ENCODE measurements at places on chromosomes 4 and X. TPM values are rescaled to one million over a fixed set of nuclear protein-coding genes. Genes with fewer than 3 reads are reported as not detected.

DNA sequence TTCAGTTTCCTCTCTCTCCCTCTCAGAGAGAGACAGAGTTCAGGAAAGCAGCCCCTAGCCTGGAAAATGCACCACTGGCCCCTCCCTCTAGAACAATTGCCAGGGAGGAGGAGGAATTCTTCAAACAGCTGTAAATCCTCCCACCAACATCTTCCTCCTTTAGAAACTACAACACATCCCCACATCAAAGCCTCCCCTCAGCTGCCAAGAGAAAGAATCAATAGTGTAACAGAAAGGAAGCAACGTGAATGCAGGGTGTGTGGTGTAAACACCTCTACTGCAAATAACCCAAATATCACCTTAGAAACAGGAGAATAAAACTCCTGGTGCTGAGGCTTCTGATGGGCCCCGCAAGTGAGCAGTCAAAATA lies 249.9 kb upstream of the GATB start:
- no peaks in the 10 kb centered on the region for H3K36me3 ChIP-seq
- no peak overlapping the region for H3K27ac ChIP-seq
- no peak for DNase-seq

GRCh38 chr4:113921089-113921794 lies 58.2 kb downstream of the ARSJ start:
- peaks cover 11% of the 10 kb centered on the region for H3K4me1 ChIP-seq
- DNase-seq, result peak; percentile 67
- no peak overlapping the region for H3K27ac ChIP-seq
- peaks cover 3% of the 10 kb centered on the region for H3K36me3 ChIP-seq
- no peaks in the 10 kb centered on the region for H3K27me3 ChIP-seq
- H3K4me3 ChIP-seq, result no peak overlapping the region

DNA sequence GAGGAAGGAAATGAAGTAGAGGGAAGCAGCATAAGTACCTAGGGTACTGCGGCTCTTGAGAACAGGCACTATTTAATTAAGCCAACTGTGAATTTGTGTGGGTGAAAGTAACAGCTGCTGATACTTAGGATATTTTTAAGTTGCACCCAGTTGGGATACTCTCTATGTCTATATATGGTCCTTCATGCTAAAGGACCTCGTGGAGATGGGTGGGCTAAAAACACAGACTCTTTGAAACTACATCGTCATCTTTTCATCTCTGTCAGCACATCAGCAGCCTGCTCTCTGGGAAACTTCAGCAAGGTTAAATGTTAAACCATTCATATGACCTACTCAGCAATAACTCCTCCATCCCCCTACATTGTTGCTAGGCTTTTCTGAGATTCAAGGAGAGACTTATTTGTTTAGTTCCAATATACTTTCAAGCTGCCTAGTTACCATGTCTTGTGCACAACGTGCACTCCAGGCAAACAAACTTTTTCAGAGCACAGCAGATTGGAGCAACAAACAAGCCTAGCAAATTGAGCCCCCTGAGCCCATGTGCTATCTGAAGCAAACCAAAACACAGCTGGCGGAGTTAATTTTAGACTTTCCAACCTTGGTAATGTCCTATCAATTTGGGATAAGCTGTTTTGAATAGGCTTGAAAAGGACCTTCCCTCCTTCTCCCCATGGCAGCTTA lies 6.2 kb upstream of the MOB1B start:
- DNase-seq, result no peak
- no peak overlapping the region for H3K27ac ChIP-seq
- no peak overlapping the region for H3K4me3 ChIP-seq
- no peaks in the 10 kb centered on the region for H3K4me1 ChIP-seq
- no peaks in the 10 kb centered on the region for H3K27me3 ChIP-seq
- no peaks in the 10 kb centered on the region for H3K36me3 ChIP-seq

- H3K36me3 ChIP-seq, result peaks cover 8% of the 10 kb centered on the region
- peaks cover 2% of the 10 kb centered on the region for H3K4me1 ChIP-seq
- no peaks in the 10 kb centered on the region for H3K27me3 ChIP-seq
- no peak overlapping the region for H3K4me3 ChIP-seq
Observed at GRCh38 chr4:47538111-47538824, 53.2 kb downstream of the ATP10D start.

DNA sequence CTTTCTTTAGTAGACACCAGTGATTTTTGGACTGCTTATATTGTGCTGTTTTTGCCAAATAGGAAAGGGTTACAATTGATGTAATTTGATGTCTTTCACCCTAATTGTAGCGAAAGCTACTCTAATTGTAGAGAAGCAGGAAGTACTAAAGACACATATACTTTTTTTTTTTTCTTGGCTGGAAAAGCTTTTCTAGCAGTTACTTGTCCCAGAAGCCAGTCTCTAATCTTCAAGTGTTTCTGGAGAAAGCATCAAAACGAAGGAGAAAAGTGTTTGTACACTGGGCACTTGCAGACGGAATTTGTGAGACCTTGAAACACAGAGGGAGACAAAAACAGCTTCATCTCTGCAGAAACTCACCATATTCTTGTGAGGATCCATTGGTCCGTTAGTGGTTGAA lies 616.5 kb upstream of the LCORL start:
- H3K4me1 ChIP-seq, result no peaks in the 10 kb centered on the region
- DNase-seq, result no peak
- H3K27me3 ChIP-seq, result no peaks in the 10 kb centered on the region
- no peaks in the 10 kb centered on the region for H3K36me3 ChIP-seq
- no peak overlapping the region for H3K4me3 ChIP-seq

GRCh38 chrX:72123471-72124185 lies 8.1 kb downstream of the RTL5 start:
- H3K4me1 ChIP-seq, result peaks cover 7% of the 10 kb centered on the region
- H3K27ac ChIP-seq, result no peak overlapping the region
- peaks cover 43% of the 10 kb centered on the region for H3K27me3 ChIP-seq
- H3K4me3 ChIP-seq, result no peak overlapping the region
- DNase-seq, result peak; percentile 5

- H3K27me3 ChIP-seq, result no peaks in the 10 kb centered on the region
- H3K27ac ChIP-seq, result no peak overlapping the region
- DNase-seq, result no peak
- H3K4me1 ChIP-seq, result peaks cover under 1% of the 10 kb centered on the region
- peaks cover 6% of the 10 kb centered on the region for H3K36me3 ChIP-seq
Observed at GRCh38 chrX:13752646-13753045, 18.1 kb downstream of the OFD1 start.

Gene EXOC1
- total RNA-seq, result 49.5 TPM

Gene DMP1
- total RNA-seq, result not detected

Gene SPIN4
- total RNA-seq, result 3.6 TPM
